ENCODE measurements at places on chromosomes 7 and 10. TPM values are rescaled to one million over a fixed set of nuclear protein-coding genes. Genes with fewer than 3 reads are reported as not detected.

Gene AKR1B15
- polyA plus RNA-seq = 0.53 TPM

Gene SMO
- polyA plus RNA-seq = 38.9 TPM

Gene WNT8B
- polyA plus RNA-seq = 0.11 TPM

Gene TCAF2
- 13.3 TPM for polyA plus RNA-seq

Gene CPVL
- 24.2 TPM for polyA plus RNA-seq
